CD4-positive, alpha-beta T cell (primary cell): ENCODE measurements at places on chromosomes 7 and 10. TPM values are rescaled to one million over a fixed set of nuclear protein-coding genes. Genes with fewer than 3 reads are reported as not detected.

GRCh38 chr10:114723991-114724715, 66.1 kb upstream of the ABLIM1 start:
- no peaks in the 10 kb centered on the region for H3K27me3 ChIP-seq
- H3K4me3 ChIP-seq: no peak overlapping the region

DNA sequence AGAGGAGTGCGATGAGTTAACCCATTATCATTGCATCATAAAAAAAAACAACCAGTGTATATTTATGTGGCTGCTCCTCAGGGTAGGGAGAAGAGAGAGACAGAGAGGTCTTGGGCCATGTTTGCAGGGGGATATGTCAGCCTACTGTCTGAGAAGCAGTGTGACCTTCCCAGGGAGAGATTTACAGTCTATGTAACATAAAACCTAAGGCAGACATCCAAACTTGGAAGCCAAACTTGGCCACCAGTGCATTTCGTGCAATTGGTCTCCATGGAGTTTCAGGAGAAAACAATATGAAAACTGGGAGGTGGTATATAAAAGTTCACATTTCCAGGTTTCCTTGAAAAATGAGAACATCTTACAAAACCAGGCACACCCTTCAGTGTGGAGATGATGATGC, 85.9 kb upstream of the CXCL12 start:
- no peaks in the 10 kb centered on the region for H3K4me1 ChIP-seq
- no peak overlapping the region for H3K4me3 ChIP-seq
- no peak for DNase-seq
- no peak overlapping the region for H3K27ac ChIP-seq
- H3K36me3 ChIP-seq: no peaks in the 10 kb centered on the region
- peaks cover 5% of the 10 kb centered on the region for H3K27me3 ChIP-seq

Gene PTPRZ1
- total RNA-seq: not detected

GRCh38 chr7:157784979-157785441, 448.2 kb downstream of the DNAJB6 start:
- no peaks in the 10 kb centered on the region for H3K36me3 ChIP-seq
- H3K4me3 ChIP-seq: no peak overlapping the region

GRCh38 chr7:4661871-4662270, 20.2 kb upstream of the FOXK1 start:
- H3K27ac ChIP-seq: no peak overlapping the region
- no peak overlapping the region for H3K4me3 ChIP-seq
- no peak for DNase-seq
- H3K36me3 ChIP-seq: no peaks in the 10 kb centered on the region

DNA sequence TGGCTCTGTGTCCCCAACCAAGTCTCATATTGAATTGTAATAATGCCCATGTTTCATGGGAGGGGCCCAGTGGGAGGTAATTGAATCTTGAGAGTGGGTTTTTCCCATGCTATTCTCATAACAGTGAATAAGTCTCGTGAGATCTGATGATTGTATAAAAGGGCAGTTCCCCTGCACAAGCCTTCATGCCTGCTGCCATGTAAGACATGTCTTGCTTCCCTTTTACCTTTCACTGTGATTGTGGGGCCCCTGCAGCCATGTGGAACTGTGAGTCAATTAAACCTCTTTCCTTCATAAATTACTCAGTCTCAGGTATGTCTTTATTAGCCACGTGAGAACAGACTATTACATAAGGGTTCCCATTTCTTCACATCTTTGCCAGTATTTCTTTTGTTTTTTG, 97.1 kb upstream of the CPXM2 start:
- H3K27me3 ChIP-seq: peaks cover 36% of the 10 kb centered on the region
- H3K36me3 ChIP-seq: no peaks in the 10 kb centered on the region
- no peak overlapping the region for H3K27ac ChIP-seq
- no peak for DNase-seq
- no peak overlapping the region for H3K4me3 ChIP-seq

Gene GIMAP4
- total RNA-seq: 23.6 TPM

- no peak overlapping the region for H3K4me3 ChIP-seq
- no peaks in the 10 kb centered on the region for H3K27me3 ChIP-seq
- no peaks in the 10 kb centered on the region for H3K36me3 ChIP-seq
- DNase-seq: no peak
Measured at GRCh38 chr10:47364911-47365310, 16.7 kb downstream of the RBP3 start.

GRCh38 chr10:22682237-22683139, 31.9 kb downstream of the PIP4K2A start:
- H3K27ac ChIP-seq: peak overlapping the region; percentile 66
- DNase-seq: peak; percentile 39
- peaks cover 2% of the 10 kb centered on the region for H3K36me3 ChIP-seq
- H3K4me1 ChIP-seq: peaks cover 75% of the 10 kb centered on the region
- H3K27me3 ChIP-seq: no peaks in the 10 kb centered on the region

GRCh38 chr7:13016592-13017332, 329.3 kb downstream of the ARL4A start:
- H3K27ac ChIP-seq: no peak overlapping the region
- no peak overlapping the region for H3K4me3 ChIP-seq
- H3K36me3 ChIP-seq: no peaks in the 10 kb centered on the region
- DNase-seq: no peak
- no peaks in the 10 kb centered on the region for H3K27me3 ChIP-seq

- H3K4me3 ChIP-seq: no peak overlapping the region
- no peaks in the 10 kb centered on the region for H3K36me3 ChIP-seq
- no peaks in the 10 kb centered on the region for H3K4me1 ChIP-seq
- H3K27ac ChIP-seq: no peak overlapping the region
- no peaks in the 10 kb centered on the region for H3K27me3 ChIP-seq
Measured at GRCh38 chr10:77188521-77188920, 449.1 kb downstream of the KCNMA1 start.

GRCh38 chr7:157635669-157636068, 298.9 kb downstream of the DNAJB6 start:
- H3K4me1 ChIP-seq: no peaks in the 10 kb centered on the region
- H3K36me3 ChIP-seq: no peaks in the 10 kb centered on the region
- H3K27ac ChIP-seq: no peak overlapping the region
- no peaks in the 10 kb centered on the region for H3K27me3 ChIP-seq
- no peak overlapping the region for H3K4me3 ChIP-seq
- DNase-seq: no peak

- H3K4me1 ChIP-seq: peaks cover 13% of the 10 kb centered on the region
- H3K27me3 ChIP-seq: no peaks in the 10 kb centered on the region
- H3K27ac ChIP-seq: no peak overlapping the region
Measured at GRCh38 chr7:65746398-65746669, 126.5 kb upstream of the VKORC1L1 start.

Gene PRR15
- total RNA-seq: not detected

GRCh38 chr7:155256081-155256760, 41.5 kb upstream of the INSIG1 start:
- no peaks in the 10 kb centered on the region for H3K4me1 ChIP-seq
- no peak for DNase-seq
- H3K27me3 ChIP-seq: no peaks in the 10 kb centered on the region
- no peak overlapping the region for H3K27ac ChIP-seq
- no peak overlapping the region for H3K4me3 ChIP-seq
- no peaks in the 10 kb centered on the region for H3K36me3 ChIP-seq

Gene USP6NL
- total RNA-seq: 5.6 TPM

Gene GRID2IP
- total RNA-seq: 0.39 TPM

DNA sequence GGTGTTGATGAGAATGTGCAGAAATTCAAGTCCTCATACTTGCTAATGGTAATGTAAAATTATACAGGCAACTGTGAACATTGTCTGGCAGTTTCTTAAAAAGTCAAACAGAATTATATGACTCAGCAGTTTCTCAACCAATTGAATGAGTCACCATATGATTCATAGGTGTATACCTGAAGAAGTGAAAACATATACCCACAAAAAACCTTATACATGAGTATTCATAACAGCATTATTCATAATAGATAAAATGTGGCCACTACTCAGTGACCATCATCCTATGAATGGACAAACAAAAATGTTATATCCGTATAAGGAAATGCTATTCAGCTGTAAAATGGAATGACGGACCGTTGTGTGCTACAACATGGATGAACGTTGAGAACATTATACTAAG, 253.5 kb downstream of the MALRD1 start:
- no peaks in the 10 kb centered on the region for H3K4me1 ChIP-seq
- H3K27ac ChIP-seq: no peak overlapping the region
- no peak for DNase-seq

GRCh38 chr7:114047889-114048288, 129.1 kb upstream of the PPP1R3A start:
- H3K27ac ChIP-seq: no peak overlapping the region
- peak overlapping the region; percentile 47 for H3K4me3 ChIP-seq
- no peak for DNase-seq
- H3K4me1 ChIP-seq: peaks cover 7% of the 10 kb centered on the region

- no peak overlapping the region for H3K4me3 ChIP-seq
- H3K27me3 ChIP-seq: no peaks in the 10 kb centered on the region
- DNase-seq: no peak
- H3K27ac ChIP-seq: no peak overlapping the region
Measured at GRCh38 chr10:33025039-33025438, 67.0 kb upstream of the ITGB1 start.

- H3K36me3 ChIP-seq: no peaks in the 10 kb centered on the region
- no peak overlapping the region for H3K4me3 ChIP-seq
- H3K27me3 ChIP-seq: no peaks in the 10 kb centered on the region
- no peak overlapping the region for H3K27ac ChIP-seq
Measured at GRCh38 chr7:85103357-85103756, 83.5 kb downstream of the SEMA3D start.

Gene SPDYE11
- total RNA-seq: not detected

DNA sequence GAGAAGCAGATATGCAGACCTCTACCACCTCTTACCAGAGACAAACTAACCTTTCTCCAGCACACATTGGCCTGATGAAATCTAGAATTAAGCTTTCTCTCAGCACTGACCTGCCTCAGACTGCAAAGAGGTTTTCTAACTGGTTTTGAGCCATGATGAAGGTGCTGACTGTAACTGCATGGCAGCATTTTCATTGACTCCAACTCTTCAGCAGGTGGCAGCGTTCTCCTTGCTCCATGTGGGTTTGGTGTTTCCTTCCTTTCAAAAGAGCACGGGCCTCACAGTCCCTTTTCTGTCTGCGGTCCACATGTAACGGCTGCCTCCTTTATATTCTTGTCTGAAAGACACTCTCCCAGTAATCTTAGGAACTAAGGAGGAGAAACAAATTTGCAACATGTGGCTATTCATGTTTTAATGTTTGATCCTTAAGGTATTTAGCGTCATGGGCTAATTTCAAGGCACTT, 12.6 kb downstream of the KLLN start:
- H3K27ac ChIP-seq: no peak overlapping the region
- DNase-seq: peak; percentile 42
- H3K36me3 ChIP-seq: no peaks in the 10 kb centered on the region
- peaks cover 3% of the 10 kb centered on the region for H3K4me1 ChIP-seq
- H3K27me3 ChIP-seq: no peaks in the 10 kb centered on the region

DNA sequence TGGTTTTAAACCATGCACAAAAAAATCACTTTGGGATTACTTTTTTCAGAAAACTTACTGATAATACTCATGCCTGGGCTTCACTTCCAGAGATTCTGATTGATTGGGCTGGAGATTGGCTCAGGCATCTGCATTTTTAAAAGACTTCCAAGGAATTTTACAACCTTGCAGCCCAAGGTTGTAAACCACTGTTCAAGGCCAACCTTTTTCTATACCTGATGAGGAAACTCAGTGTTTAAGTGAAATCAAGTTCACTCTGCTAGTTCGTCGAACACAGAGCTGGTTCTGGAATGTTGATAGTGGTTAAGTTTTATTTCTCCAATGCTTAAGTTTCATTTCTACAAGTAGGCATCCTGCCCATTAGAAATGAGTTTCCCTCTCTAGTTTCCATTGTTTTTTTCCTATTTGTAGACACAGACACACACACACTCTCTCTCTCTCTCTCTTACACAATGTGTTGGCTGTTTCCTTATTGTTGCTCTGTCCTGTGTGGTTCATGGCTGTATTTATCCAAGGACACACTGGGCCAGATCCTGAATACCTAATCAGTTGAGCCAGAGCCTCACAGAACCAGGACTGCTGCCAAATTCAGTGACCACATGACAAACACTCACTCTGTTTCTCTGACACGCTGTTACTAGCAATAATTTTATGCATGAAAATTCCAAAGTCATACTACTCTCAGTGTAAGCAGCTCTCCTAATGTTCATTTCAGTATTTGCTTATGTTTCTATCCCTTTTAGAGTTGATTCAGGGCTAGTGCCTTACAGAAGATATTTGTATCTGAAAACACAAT, 3.7 kb upstream of the IFIT1B start:
- H3K4me1 ChIP-seq: no peaks in the 10 kb centered on the region
- H3K36me3 ChIP-seq: no peaks in the 10 kb centered on the region
- no peak overlapping the region for H3K27ac ChIP-seq

- H3K27me3 ChIP-seq: peaks cover 3% of the 10 kb centered on the region
- DNase-seq: no peak
- H3K36me3 ChIP-seq: no peaks in the 10 kb centered on the region
- no peak overlapping the region for H3K27ac ChIP-seq
Measured at GRCh38 chr10:50874723-50875122, 10.7 kb downstream of the A1CF start.

Gene MARVELD1
- 0.89 TPM for total RNA-seq

DNA sequence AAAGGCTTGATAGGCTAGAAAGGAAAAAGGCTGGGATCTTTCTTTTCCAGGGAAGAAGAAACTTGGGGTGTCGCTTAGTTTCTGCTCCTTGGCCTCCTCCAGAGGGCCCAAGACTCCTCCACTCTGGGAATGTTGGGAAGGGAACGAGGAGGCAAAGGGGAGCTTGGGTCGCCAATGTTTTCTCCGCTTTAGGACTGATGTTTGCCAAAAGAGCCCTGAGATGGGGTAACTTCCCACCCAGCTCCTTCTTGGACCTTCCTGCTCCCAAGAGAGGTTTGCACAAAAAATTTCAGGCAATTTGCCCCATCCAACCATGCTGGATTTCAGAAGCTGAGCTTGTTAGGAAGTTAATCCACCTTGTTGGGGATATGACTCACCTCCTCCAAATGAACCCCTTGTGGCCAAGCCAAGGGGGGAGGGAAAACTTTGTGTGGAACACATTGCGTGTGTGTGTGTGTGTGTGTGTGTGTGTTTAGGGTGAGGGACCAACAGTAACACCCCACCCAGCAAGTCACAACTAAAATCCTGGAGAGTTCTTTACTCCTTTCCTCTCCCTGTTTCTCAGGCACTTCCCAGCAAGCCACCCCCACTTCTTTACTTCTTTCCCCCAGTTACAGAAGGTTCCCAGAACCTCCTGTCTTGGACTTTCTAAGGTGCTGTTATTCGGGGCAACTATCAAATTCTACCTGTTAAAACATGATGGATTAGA, 8.7 kb upstream of the HOXA2 start:
- peaks cover 5% of the 10 kb centered on the region for H3K27me3 ChIP-seq
- no peaks in the 10 kb centered on the region for H3K36me3 ChIP-seq
- DNase-seq: no peak
- H3K27ac ChIP-seq: no peak overlapping the region

GRCh38 chr10:79020015-79020491, 48.7 kb upstream of the ZMIZ1 start:
- no peaks in the 10 kb centered on the region for H3K36me3 ChIP-seq
- H3K27me3 ChIP-seq: no peaks in the 10 kb centered on the region
- no peak for DNase-seq
- H3K4me3 ChIP-seq: no peak overlapping the region

- peak overlapping the region; percentile 99 for H3K27ac ChIP-seq
- peaks cover 10% of the 10 kb centered on the region for H3K4me1 ChIP-seq
- no peaks in the 10 kb centered on the region for H3K36me3 ChIP-seq
- H3K4me3 ChIP-seq: peak overlapping the region; percentile 88
- no peaks in the 10 kb centered on the region for H3K27me3 ChIP-seq
Measured at GRCh38 chr7:27739301-27739908, 557 bp upstream of the TAX1BP1 start.

GRCh38 chr10:119831656-119832055, 41.0 kb downstream of the MCMBP start:
- H3K36me3 ChIP-seq: peaks cover 87% of the 10 kb centered on the region
- H3K4me3 ChIP-seq: no peak overlapping the region
- no peaks in the 10 kb centered on the region for H3K27me3 ChIP-seq
